ENCODE measurements at places on chromosomes 2 and 18. TPM values are rescaled to one million over a fixed set of nuclear protein-coding genes. Genes with fewer than 3 reads are reported as not detected.

The GCG gene
- not detected for polyA plus RNA-seq

The KCNJ13 gene
- 0.15 TPM for polyA plus RNA-seq

The TMEM200C gene
- 0.12 TPM for polyA plus RNA-seq

The GKN2 gene
- polyA plus RNA-seq, result 29.8 TPM

The ADCYAP1 gene
- polyA plus RNA-seq, result 0.83 TPM
